ENCODE measurements at places on chromosomes 1 and 21.

GRCh38 chr1:45804669-45804969, 1.2 kb downstream of the MAST2 start:
- no peak for DNase-seq

DNA sequence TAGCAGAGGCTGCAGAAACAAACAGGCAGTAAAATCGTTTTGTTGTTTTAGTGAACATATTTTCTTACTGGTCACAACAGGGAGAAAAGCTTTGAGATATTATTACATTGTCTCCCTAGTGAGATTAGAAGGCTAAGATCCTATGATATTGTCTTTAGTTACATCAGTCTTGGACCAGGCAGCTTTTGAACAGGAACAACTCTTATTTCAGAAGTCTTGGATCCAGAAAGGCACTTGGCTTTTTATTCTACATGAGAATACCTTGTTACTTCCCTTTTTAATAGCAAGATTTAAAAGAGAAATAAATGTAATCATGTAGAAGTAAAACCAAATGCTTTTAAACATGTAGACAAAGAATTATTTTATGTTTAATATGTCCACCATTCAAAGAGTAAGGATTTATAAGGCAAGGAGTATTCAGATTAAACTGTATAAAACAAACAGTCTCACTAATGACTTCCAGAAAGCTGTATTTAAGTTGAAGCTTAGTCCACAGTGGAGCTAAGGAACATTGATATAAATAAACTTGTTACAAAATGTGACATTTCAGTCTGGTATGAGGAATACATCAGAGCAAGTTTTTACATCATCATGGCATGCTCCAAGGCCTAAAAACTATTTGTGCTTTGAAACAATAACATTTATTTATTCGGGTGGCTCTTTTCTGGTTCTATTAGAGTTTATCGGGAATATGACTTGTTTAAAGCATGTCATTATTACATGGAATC, 72.2 kb downstream of the PHTF1 start:
- no peak for DNase-seq

- DNase-seq = no peak
Measured at GRCh38 chr1:29180497-29181412, 945 bp downstream of the SRSF4 start.

DNA sequence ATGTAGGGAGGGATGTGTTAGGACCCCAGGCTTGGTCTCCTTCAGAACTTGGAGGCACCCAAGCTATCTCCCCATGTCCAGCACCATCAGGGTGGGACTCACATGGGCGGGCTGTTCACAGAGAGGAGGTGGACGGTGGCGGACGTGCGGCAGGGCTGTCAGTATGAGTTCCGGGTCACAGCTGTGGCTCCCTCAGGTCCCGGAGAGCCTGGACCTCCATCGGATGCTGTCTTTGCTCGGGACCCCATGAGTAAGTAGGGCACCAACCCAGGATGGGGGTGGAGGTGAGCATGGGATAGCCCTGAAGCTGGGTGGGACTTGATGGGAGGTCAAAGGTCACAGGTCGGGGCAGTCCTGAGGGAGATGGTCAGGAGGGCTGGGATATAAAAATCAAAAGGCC, 27.8 kb downstream of the IGFN1 start:
- no peak for DNase-seq

DNA sequence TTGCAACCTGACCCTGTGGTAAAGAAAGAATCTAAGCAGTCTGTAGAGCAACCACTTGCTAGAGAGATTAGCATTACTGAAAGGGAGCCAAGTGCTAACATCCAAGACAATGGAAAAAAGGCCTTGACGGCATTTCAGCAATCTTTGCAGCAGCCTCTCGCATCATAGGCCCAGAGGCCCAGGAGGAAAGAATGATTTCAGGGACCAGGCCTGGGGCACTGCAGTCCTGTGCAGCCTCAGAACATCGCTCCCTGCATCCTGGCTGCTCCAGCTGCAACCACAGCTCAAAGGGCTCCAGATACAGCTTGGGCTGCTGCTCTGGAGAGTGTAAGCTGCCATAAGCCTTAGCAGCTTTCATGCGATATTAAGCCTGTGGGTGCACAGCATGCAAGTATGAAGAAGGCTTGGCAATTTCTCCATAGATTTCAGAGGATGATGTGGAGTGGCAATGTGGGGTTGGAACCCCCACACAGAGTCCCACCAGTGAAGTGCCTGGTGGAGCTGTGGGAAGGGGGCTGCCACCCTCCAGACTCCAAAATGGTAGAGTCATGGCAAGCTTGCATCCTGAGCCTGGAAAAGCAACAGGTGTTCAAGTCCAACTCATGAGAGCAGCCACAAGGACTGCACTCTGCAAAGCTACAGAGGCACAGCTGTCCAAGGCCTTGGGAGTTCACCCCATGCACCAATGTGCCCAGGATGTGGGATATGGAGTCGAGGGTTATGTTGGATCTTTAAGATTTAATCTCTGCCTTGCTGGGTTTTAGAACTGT, 110.6 kb upstream of the HMGB4 start:
- no peak for DNase-seq
